ENCODE measurements at places on chromosomes 7 and 10. TPM values are rescaled to one million over a fixed set of nuclear protein-coding genes. Genes with fewer than 3 reads are reported as not detected.

Gene HSPB1
- 53.1 TPM for total RNA-seq

Gene PHKG1
- total RNA-seq, result 3.6 TPM

Gene BBS9
- total RNA-seq, result 72.8 TPM

Gene DRGX
- total RNA-seq, result 0.26 TPM

Gene CWF19L1
- 33.1 TPM for total RNA-seq

Gene SMKR1
- not detected for total RNA-seq

Gene OR2F1
- not detected for total RNA-seq

Gene SOSTDC1
- total RNA-seq, result 25.6 TPM

Gene A1CF
- total RNA-seq, result not detected

DNA sequence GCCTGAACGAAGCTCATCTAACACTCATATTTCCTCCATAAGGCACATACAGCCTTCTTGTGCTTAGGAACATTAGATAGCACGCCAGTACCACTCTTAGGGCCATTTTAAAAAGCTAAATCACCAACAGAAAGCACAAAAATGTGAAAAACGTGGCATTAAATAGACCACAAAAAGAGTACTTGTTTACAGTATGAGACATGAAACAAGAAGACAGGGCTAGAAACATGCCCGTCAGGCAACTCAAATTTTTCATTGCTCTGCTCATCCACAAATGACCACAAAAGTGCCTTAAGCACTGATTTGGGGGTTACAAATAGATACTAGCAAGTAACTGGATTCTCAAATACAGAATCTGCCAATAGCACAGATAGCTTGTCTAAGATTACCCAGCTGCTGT, 67.8 kb downstream of the ELMO1 start:
- no peak for DNase-seq

GRCh38 chr7:7706101-7706511, 12.3 kb downstream of the RPA3 start:
- DNase-seq, result no peak

- no peak for DNase-seq
These were observed 17.3 kb downstream of the CAMK2B start for GRCh38 chr7:44307905-44308595.

GRCh38 chr7:71613313-71613712, 481.4 kb downstream of the GALNT17 start:
- DNase-seq, result no peak

DNA sequence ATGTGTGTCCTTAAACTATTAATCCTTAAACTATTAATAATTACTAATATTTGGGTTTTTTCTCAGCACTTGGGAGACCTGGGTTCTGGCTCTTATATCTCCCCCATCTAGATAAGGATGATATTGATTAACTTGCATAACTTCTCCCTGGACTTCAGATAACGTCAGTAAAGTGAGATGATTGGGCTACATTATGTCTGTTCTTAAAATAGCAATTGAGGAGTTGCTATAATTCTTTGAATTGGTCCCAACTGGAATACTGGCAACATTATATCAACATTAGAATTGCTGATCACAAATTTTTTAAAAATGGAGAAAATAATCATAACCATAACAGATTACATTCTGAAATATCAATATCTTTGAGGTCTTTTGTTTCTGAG, 1.9 kb downstream of the APBB1IP start:
- no peak for DNase-seq

DNA sequence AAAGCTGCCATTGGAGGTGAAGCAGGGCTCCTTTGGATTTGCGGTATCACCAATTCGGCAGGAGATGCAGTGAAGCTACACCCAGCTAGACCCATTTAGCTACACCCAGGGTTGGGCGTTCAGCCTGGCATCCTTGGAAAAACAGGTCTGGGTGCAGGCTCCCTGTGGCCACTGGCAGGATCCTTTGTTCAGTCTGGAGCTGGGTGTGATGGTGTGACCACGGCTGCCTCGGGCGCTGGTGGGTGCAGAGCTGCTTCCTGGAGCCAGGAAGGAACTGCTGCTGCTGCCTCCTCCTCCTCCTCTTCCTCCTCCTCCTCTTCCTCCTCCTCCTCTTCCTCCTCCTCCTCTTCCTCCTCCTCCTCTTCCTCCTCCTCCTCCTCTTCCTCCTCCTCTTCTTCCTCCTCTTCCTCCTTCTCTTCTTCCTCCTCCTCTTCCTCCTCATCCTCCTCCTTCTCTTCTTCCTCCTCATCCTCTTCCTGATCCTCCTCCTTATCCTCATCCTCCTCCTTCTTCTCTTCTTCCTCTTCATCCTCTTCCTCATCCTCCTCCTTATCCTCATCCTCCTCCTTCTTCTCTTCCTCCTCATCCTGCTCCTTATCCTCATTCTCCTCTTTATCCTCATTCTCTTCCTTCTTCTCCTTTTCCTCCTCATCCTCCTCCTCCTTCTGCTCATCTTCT, 84.0 kb downstream of the GRK5 start:
- DNase-seq, result no peak

DNA sequence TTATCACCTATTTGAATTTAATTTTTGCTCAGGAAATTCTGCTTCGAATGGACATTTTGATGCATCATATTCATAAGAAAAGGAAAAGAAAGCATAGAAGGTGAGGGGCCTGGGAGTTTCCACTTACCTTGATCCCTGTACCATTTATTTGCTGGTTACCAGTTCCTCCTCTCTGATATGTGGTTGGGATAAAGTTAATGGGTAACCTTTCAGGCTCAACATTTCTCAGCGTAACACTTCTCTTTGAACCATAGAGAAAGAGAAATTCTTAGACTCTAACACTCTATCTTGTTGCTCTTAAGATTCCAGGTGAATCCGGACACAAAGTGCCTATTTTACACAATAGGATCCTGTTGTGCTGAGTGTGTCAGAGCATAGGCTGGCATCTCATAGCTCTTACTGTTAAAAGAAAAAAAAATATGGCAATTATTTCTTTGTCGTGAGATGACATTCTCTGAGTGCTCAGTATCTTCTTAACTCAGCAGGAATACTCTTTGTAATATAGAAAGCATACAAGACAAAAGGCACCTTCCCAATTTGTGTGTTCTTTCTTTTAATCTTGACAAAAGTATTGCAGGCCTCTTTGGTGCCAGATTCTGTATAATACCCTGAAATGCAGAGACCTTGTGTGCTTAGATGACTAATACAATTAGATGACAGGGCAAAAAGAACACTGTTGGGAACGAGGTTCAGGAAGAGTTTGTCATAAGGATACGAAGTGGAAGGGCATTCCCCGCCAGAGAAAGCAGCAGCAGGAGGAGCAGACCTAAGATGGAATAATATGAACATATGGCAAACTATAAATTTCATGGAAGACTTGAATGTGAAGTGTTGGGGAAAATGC, 689.6 kb downstream of the NRG3 start:
- DNase-seq, result no peak

DNA sequence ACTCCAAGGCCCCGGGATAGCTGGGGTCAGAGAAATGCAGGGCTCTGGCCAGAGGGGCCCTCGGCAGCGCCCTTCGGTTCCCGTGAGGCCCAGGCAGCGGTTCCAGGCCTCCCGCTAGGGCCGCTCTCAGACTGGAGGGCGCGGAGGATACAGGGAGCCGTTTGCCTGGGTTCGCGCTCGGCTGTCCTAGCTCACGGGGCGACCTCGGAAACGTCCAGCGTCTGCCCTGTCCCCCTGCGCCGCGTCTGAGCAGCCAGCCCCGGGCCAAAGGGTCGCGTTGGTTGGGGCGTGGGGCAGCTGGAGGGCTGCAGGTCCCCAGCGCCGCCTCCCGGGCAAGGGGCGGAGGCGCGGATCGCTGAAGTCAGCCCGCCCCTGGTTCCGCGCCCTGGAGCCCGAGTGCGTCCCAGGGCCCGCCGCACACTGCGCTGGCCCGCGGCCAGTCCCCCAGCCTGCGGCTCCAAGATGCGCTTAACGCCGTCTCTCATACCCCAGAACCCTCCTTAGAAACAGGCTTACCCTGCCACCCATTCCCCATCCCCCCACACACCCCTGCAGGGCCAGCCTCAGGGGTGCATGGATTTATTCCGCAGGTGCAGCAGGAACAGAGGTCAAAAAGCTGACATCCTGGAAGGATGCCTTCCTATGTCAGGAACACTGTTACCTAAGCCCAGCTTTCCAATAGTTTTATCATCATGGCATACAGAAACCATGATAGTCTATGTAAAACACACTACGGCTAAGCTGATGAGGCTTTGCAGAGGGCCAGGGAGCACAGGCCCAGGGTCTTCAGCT, 22.1 kb upstream of the OPN4 start:
- no peak for DNase-seq

DNA sequence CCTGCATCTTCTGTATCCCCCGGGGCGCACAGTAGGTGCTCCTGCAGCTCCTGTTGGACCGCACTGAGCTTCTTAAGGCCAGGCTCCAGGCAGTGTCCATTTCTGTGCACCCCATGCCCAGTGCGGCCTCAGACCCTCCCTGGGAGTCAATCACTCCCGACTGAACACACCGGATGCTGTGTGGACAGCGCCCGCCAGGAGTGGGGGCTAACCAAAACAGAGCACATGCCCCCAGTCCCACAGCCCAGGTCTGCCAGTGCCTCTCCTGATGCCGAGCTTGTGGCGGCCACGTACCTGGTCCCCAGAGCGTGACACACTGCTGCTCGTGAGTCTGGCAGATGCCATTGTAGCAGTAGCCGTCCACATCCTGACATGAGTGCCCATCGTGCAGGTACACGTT, 168.1 kb downstream of the FANK1 start:
- DNase-seq, result no peak

DNA sequence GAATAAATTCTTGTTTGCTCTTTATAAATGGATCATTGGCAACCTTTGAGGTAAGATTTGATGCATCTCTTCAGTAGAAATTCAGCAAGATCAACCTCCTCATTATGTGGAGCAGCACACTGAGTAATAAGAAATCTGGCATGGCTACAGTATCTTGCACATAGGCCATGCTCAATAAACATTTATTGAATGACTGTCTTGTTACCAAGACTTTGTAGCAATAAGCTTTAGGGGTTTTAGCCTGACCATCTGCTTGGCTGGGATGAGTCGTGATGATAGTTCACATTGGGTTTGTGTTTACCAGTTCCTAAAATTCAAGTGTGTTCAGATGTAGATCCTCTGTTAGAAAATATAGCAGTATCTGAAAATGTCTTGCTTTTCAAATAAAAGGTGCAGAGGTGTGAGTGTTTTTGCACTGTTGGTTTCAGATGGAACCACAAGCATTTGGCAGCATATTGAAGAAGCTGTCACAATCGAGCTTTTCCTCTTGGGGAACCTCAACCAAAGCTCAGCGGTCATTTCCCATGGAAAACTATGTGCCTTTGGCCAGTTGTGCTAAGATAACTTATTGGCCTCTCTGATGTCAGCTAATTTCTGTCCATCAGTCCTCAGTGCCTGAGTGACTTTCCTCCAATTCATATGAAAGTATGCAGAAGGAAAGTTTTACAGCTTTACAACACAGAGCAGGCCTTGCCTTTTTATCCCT, 442.6 kb downstream of the GFRA1 start:
- no peak for DNase-seq

DNA sequence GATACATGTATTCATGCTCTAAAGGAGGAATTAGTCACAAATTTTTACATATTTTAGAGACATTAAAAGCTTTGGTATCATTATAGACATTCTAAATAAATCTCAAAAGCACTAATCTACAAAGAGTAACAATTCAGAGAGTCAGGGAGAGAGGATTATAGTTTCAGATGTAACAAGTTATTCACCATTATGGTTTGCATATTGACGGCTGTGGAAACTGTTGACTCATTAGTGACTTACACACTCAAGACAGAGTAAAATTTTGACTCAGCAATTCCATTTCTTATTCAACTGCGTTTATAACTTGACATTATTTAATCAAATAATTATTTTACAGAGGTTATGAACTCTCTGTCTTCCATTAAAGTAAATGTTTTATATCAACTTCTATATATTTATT, 95.4 kb upstream of the SEMA3C start:
- DNase-seq, result no peak

DNA sequence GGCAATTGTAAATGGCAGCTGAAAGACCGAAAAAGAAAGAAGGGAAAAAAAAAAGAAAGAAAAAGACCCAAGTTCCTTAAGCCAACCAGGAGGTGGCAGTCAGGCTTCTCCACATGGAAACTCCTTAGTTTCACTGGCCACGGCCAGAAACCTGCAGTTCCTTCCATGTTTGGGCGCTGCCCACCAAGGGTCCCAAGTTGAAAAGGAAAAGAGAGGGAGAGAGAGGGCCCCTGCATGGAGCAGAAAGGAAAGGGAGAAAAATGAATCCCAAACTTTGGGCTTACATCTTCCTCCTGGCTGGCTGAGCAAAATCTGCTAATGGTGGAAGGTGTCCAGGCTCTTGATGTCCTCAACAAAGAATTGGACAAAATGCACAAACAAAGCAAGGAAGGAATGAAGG, 31.8 kb upstream of the ABCA13 start:
- DNase-seq, result no peak

- no peak for DNase-seq
These were observed 1.0 kb downstream of the PAXIP1 start for GRCh38 chr7:155001756-155002410.

DNA sequence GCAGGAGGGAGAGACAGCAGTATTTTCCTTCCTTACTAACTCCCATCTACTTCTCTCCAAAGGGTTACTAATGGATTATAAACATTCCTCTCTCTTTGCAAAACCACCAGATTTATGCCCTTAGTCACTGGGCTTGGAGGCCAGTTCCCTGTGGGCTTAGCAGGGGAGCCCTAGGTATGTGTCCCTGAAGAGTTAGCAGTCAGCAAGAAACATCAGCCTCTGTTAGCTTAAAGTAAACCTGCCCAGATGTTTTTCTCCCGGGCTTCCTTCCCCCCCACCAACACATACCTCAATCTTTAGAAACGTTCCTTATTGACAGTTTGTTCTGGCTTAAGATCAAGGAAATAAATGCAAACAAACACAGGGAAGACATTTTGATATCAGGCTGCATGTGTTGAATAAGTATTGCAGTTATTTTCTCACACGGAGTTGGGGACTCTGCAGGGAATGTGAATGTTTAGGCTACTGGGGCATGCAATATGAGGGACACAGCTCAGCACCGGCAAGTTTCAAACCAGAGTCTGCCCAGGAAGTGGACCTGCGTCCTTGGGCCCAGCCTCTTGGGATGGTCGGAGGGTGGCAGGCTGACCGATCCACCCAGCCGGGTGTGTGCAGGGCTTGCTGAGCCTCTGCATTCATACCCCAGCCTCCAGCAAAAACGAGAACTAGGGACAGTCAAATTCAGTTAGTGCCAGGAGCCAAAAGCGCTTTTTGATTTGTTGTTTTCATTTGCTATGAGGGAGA, 252.0 kb upstream of the GRB10 start:
- no peak for DNase-seq

Measured in urinary bladder (tissue), 4 donors.